ENCODE measurements at places on chromosomes 6 and 20.

GRCh38 chr6:142784344-142784743 is 160.6 kb downstream of the HIVEP2 start:
- DNase-seq = no peak

- no peak for DNase-seq
Observed at GRCh38 chr20:51128198-51128597, 105.3 kb upstream of the KCNG1 start.

- DNase-seq = no peak
Observed at GRCh38 chr6:34560366-34561226, 4.5 kb upstream of the SPDEF start.

DNA sequence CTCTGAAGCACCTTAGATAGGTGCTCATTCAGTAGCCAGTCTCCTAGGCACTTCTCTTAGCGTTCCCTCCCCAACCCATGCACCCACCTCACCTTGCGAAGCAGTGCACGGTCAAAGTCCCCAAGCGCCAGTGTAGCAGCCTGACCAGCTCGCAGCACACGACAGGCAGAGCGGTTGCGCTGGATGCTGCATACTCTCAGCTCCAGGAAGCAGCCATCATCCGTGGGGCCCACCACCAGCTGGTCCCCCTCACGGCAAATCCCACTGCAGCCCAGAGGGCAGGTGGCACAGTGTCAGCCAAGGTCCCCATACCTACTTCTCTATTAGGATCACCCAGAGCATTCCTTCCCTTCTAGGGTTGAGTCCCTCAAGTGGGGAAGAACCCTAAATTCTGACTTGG is 6.5 kb downstream of the GTPBP2 start:
- DNase-seq = no peak

DNA sequence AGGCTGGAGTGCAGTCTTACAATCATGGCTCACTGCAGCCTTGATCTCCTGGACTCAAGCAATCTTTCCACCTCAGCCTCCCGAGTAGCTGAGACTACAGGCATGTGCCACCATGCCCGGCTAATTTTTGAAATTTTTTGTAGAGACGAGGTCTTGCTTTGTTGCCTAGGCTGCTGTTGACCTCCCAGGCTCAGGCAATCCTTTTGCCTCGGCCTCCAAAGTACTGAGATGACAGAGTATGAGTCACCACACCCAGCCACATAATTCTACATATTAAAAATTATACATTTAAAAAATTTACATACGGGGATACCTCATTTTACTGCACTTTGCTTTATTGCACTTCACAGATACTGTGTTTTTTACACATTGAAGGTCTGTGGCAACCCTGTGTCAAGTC is 115.1 kb downstream of the MAN1A1 start:
- no peak for DNase-seq

DNA sequence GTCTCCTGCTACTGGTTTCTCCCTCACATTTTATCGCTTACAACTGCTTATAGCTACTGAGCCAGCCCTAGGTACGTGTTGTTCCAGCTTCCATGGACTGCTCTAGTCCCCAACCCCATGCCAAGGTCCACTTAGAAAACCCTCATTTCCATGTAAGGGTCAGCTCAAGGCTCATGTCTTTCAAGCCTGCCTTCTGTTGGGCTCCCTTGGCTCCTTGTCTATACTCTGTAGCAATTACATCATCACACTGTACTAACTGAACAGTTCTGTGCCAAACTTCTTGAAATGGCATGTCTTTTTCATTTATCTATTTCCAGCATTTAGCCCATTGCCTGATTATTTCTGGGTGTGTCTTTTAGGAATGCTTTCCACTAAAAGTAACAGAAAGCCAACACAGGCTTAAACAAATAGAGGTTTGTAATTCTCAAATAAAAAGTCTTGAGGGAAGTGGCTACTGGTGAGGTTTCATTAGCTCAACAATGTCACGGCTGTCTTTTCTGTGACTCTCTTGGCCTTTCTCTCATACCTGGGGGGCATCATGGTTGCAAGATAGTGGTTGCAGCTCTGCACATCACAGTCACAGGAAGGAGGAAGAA is 317.6 kb downstream of the TPBG start:
- no peak for DNase-seq

DNA sequence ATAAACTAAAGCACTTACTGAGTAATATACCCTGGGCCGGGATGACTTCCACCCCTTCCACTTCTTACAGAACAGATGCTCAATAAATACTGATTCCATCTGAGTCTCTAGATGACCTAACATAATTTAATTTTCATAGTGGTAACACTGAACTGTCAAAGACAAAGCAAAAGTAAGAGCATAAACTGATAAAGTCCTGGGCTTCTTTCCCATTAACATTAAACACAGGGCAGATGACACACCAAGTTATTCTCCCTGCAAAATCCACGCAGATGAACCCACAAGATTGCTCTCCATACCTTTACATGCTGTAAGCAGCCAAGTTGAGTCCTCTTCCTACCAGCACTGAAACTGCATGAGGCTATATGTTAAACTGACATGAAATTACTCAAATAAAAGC is 27.1 kb downstream of the AGPAT4 start:
- no peak for DNase-seq

DNA sequence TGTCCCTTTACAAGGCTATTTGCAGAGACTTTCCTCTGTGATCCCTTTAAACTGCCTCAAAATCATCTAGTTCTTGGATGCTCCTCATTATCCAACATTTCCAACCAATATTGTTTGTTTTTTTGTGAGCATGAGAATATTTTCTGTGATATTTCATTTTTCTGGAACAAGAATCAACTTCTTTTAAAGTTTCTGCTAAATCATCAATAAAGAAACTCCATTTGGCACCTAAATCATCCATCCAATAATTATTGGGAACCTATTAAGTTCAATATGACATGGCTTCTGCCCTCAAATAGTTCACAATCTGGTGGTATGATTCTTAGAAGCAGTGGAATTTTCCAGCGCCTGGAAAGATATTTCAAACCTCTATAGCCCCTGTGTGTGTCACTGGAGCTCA is 207.6 kb downstream of the ISM1 start:
- no peak for DNase-seq

GRCh38 chr20:45970646-45971424 is 1.2 kb downstream of the ZNF335 start:
- DNase-seq = no peak

- no peak for DNase-seq
Observed at GRCh38 chr6:14543971-14544585, 426.5 kb downstream of the CD83 start.

GRCh38 chr6:142395768-142396231 is 94.0 kb downstream of the ADGRG6 start:
- DNase-seq = no peak

GRCh38 chr6:167258646-167259045 is 32.5 kb upstream of the UNC93A start:
- no peak for DNase-seq

DNA sequence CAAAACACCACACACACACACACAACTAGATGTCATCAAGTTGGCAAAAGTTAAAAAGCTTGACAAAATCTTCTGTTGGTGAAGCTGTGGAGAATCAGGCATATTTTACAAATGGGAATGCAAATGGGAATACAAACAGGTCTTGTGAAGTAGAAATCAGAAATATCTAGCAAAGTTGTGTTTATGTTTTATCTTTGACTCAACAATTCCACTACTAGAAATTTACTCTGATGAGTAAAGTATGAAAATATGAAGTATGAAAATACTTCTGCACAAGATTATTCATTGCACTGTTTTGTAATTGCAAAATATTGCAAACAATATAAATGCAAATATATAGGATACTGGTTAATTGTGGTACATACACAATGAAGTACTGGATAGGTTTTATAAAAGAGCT is 1166.0 kb upstream of the GJE1 start:
- no peak for DNase-seq

DNA sequence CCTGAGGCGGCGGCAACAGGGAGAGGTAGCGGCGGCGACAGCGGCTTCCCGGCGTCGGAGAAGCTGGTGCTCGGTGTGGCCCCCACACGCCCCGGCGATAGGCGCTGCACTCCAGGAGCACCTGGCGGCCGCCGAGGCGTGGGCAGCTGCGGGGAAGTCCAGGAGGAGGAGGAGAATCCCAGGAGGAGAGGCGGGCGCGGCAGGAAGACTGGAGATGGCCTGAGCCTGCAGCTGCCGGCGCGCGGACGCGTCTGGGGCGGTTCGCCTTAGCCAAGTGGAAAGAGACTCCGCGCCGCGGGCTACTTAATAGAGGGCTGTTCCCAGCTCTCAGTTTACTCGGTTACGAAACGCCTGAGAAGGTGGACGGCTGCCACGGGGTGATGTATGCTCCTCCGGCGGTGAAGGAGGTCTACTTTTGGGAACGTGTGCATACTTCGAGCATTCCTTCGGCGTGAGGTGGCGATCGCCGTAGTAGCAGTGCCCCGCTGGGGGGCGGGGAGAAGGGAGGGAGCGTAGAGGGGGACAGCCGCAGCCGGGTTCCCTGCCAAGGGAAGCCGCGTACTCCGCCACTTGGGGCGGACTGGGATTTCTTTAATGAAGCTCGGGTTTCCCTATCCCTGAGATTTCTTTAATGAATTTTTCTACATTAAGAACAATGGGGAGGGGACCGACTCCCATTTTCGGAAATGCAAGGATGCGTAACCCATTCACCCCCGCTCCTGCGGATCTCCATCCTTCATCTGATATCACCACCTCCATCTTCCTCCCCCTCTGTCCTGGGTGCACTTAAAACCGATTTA is at the start of gene COL12A1:
TSS of gene COL12A1 (minus strand) at position 278 of the 800 bp plus-strand sequence. CDS start 3,261 bp downstream, outside the sequence.
- no peak for DNase-seq

DNA sequence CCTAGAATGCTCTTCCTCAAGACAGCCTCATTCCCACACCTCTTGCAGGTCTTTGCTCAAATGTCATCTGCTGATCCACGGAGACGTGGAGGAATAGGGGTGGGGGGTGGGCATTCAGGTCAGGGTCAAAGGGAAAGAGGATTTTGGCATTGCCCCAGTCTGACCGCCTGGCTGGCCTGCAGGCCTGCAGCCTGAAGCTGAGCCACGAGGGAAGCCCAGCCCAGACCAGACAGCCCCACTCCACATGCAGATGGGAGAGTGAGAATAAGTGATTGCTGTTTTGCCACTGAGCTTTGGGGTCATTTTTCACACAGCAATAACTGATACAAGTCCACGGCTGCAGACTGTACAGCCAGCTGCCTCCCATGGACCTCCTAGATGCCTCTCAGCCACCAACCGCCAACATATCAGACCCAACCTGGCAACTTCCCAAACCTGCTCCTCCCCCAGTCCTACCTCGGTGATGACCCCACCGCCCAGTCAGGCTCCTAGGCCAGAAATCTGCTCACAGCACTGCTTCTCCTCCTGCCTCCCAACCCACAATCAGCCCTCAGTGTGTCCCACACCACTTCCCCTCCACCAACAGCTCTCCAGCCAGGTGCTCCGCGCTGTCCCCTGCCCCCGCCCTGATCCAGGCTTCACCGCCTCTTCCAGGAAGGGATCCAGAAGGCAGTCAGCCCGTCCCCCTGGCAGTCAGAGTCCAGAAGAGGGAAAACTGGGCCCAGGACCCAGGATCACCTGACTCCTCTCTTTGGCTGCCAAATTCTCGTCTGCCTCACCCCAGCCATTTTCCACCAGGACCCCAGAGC is 14.0 kb downstream of the KIAA1755 start:
- DNase-seq = no peak

GRCh38 chr6:104940893-104941728 is 15.8 kb upstream of the LIN28B start:
- no peak for DNase-seq

DNA sequence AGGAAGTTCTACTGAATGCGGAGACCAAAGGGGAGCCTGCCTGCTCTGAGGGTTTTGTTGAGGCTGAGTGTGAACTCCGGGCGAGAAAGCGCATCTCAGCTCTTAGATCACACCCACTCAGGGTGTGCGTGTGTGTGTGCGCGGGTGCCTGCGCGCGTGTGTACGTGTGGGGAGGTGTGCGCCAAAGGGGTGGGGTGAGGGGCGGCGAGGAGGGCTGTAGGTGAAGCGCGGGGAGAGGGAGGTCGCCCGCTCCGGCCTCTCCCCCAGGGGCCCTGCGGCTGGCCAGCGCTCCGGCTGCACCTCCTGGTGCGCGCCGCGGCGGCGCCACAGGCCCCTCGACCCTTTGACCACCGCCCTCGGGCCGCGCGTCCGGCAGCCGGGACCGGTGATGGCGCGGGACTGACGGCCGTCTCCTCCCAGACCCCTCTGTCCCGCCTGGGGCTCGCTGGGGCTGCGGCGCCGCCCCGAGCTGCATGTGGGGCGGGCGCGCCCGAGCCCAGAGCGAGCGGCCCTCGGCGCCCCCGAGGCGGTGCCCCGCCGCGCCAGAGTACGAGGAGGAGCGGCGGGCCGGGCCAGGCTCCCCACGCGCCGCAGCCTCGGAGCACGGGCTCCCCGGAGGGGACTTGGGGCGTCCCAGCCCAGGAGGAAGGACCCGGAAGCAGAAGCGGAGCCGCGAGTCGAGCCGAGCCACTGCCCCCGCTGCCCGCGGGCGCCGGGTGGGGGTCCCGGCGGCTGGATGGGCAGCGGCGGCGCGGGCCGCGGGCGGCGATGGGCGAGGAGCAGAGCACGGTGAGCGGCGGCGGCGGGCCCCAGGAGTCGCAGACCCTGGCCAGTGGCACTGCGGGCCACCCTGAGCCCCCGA is at the start of gene RNF217:
TSS of gene RNF217 (plus strand) at position 661 of the 862 bp plus-strand sequence. CDS start at position 769, 108 bp downstream.
- no peak for DNase-seq

GRCh38 chr6:56833127-56833791 is 121.6 kb upstream of the BEND6 start:
- DNase-seq = no peak

GRCh38 chr20:64044484-64045247 is 4.8 kb downstream of the SOX18 start:
- DNase-seq = no peak

DNA sequence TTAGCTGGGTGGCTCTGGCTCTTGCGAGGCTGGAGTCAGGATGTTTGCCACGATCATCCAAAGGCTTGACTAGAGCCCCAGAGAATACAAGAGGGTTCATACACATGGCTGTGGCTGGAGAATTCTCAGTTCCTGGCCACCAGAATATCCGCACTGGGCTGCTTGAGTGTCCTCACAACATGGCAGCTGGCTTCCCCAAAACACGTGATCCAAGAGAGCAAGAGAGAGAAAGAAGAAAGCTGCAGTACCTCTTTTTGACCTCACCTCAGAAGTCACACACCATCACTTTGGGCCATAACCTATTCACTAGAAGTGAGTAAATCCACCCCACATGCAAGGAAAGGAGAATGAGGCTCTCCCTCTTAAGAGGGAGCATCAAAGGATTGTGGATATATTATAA is 21.5 kb upstream of the BPIFB1 start:
- peak; percentile 48 for DNase-seq

DNA sequence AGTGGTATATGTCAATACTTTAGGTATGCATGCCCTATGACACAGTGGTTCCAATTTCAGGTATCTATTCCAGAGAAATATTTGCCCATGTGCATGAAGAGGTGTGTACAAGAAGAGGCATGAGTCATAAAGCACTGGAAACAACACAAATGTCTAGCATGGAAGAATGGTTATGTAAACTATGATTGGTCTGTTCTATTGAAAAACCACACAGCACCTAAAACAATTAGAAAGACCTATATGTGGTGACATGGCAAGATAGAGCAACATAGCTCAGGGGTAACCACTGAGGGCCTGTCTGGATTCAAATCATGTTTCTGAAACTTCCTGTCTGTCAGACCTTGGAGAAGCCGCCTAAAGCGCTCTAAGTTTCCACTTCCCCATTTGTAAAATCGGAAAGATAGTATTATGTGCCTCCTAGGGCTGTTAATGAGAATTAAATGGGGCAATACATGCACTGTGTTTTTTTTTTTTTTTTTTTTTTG is 76.0 kb upstream of the SHLD1 start:
- DNase-seq = peak; percentile 97

Data from AML-193 (cell line).